ENCODE measurements at places on chromosomes 2 and 18.

DNA sequence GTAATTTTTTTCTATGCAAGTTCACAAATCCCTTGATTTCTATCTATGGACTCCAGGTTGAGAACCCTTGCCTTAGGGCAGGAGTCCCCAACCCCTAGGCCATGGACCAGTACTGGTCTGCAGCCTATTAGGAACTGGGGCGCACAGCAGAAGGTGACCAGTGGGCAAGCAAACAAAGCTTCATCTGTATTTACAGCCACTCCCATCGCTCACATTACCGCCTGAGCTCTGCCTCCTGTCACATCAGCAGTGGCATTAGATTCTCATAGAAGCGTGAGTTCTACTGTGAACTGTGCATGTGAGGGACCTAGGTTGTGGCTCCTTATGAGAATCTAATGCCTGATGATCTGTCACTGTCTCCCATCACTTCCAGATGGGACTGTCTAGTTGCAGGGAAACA, 70.2 kb upstream of the SMAD2 start:
- no peak for DNase-seq

DNA sequence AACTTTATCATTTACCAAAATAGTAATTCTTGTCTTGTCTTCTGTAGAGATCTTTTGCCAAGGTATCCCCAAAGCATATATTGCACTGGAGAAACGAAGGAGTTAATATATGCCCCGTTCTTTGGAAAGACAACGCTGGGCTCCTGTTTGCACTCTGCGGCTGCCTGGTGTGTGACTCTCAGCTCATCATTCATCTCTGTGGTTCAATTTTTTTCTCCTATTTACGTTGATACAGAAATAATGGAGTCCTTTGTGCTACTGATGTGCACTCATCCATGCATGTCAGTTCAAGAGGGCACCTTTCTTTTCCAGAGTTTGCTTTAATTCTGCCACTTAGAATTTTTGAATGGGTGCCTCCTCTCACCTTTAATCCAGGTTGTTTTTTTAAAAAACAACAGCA, 655.5 kb downstream of the DCDC2C start:
- DNase-seq = peak; percentile 88

DNA sequence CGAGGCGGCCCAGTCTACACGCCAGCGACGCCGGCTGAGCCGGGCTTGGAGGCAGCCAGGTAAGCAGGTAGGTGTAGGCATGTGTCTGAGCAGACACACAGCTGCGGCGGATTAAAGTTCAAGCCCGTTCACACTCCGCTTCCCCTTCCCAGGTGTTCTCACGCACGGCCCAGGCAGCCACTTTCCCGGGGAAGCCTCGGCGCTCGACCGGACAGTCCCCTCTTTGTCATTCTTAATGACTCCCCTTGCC, 367 bp downstream of the TGFA start:
- DNase-seq = peak; percentile 75

DNA sequence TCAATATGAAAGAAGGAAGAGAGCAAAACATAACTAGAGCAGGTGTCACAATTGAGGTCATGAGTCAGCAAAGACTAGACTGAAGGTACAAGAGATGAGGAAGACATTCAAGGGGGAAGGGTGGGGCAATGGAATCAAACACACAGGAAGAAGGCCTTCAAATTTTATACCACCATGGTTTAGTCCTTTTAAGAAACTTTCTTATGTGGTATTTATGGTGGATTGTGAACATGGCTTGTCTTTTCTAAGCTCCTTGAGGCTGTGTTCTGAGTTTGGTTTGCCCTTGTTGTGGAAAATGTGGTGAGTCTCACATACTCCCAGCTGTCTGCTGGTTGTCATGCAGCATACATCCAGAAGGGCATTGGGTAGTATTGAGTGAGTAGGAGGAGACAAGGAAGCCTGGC, 62.1 kb downstream of the NABP1 start:
- no peak for DNase-seq

DNA sequence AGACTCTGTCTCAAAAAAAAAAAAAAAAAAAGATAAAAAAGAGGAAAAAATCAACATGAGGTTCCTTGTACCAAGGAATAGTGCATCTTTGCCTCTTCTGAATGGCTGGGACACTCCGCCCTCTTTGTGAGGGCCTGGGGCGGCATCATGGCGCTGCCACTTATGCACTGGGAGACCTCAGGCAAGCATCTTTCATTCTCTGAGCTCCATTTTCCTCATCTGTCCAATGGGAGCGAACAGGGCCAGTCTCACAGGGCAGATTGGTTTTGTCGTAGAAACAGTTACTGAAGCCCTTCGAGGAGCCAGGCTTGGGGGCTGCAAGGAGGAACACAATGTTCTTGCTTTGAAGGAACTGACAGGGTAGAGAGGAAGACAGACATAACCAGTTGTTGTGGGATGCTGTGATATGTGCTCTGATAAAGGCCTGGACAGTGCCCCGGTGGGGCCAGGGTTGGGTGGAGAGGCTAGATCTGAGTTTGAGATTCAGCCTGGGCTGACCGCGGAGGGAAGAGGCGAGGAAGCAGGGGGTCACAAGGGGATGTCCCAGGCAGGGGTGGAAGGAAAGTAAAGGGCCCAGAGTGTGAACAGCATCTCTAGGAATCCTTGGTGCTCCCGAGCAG, 14.1 kb downstream of the ZFP36L2 start:
- DNase-seq = no peak

GRCh38 chr2:151672277-151672676, 62.0 kb downstream of the NEB start:
- no peak for DNase-seq

GRCh38 chr2:141021109-141021508, 1109.7 kb downstream of the LRP1B start:
- no peak for DNase-seq

Data from NCI-H510A treated with DMSO at 0.1 percent for 48 hours (cell line).